GM23248 (cell line): ENCODE measurements at places on chromosomes 5 and 9. TPM values are rescaled to one million over a fixed set of nuclear protein-coding genes. Genes with fewer than 3 reads are reported as not detected.

CARD19 gene
- 58.6 and 69.5 TPM in 2 replicates for polyA plus RNA-seq

TNC gene
- 165 and 168 TPM in 2 replicates for polyA plus RNA-seq

CA9 gene
- 2.3 and 2.7 TPM in 2 replicates for polyA plus RNA-seq

NR2F1 gene
- 4.5 and 5.6 TPM in 2 replicates for polyA plus RNA-seq

SPAAR gene
- 0.23 and 0.39 TPM in 2 replicates for polyA plus RNA-seq

ADGRV1 gene
- polyA plus RNA-seq: not detected in 2 replicates

CCNJL gene
- polyA plus RNA-seq: 0.06 TPM in 1 of 2 replicates, not detected in the other

PDE6A gene
- polyA plus RNA-seq: not detected in 2 replicates

OLFM1 gene
- 31.4 TPM in 2 replicates for polyA plus RNA-seq

PITX1 gene
- not detected in 2 replicates for polyA plus RNA-seq
